ENCODE measurements at places on chromosomes 16 and 17.

DNA sequence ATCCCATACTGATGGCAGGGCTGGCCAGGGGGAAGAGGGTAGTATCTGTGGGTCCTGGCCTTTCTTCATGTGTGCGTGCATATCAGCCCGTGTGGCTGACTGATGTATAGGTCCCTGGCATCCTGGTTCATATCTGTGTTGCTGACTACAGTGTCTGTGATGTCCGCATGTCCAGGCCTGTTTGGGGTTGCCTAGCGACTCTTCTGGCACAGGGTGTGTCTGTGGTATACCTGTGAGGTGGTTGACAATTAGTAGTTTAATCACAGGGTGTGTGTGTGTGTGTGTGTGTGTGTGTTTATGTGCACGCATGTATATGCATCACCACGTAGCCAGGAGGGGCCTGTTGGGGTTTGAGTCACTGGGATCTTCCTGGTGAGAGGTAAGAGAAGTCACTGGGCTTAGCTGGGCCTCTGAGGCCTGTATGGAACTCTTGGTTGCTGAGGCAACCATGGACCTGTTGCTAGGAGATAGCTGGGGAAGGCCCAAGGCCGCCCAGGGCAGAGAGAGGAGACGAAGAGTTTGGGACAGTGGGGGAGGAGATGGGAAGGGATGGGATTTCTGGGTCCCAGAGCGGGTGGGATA lies 603 bp upstream of the TMEM95 start:
- DNase-seq: no peak

- DNase-seq: no peak
Measured at GRCh38 chr17:20026960-20027359, 17.8 kb downstream of the SPECC1 start.

DNA sequence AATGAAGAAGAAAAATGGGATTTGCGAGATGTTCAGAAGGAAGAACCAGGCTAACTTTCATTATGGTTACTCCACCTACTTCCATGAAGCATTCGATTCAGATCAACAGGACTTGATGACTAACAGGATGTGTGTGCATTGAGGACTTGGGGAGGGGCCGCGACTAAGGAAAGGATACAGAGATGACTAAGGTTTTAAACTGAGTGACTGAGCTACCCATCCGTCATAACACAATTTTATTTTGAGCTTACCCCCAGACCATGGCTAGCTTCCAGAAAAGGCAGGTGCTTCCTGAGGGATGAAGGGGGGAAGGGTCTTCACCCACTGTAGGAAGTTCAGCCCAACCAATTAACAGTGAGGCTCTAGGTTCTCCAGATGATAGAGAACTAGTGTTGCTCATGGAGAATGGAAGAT lies 2.5 kb upstream of the CDYL2 start:
- DNase-seq: peak; percentile 91

DNA sequence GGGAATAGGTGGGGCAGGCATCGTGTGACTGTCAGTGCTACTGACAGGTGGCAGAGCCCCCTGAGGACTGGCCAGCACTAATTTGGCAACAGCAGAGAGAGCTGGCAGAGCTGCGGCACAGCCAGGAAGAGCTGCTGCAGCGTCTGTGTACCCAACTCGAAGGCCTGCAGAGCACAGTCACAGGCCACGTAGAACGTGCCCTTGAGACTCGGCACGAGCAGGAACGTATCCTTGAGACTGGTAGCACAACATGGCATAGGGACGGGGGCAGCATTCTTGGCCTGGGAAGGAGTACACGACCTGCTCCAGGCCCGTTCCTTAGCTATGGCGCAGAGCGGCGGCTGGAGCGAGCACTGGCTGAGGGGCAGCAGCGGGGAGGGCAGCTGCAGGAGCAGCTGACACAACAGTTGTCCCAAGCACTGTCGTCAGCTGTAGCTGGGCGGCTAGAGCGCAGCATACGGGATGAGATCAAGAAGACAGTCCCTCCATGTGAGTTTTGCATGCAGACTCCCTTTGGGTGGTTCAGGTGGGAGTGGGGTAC lies 3.0 kb upstream of the NRN1L start:
- no peak for DNase-seq

DNA sequence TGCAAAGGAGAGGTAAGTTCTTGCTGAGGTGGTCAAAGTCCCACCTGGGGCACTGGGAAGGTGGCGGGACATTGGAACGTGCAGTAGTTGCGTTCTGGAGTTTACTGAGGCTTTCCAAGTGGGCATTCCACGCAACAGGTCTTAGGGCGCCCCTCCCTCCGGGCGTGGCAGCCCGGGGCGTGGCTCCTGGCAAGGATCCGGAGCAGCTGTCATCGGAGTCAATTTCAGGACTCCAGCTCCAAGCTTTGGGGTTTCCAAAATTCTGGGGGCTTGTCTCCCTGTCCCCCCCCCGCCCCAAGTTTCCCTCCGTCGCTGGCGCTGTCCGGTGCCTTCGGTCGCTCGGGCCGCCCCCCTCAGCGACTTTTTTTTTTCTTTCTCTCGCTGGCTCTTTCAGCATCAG lies 43.1 kb upstream of the AMZ2 start:
- no peak for DNase-seq

- DNase-seq: no peak
Measured at GRCh38 chr16:88922114-88922825, 54.7 kb downstream of the CBFA2T3 start.

GRCh38 chr17:35127751-35128514 lies 6.5 kb downstream of the FNDC8 start:
- no peak for DNase-seq

DNA sequence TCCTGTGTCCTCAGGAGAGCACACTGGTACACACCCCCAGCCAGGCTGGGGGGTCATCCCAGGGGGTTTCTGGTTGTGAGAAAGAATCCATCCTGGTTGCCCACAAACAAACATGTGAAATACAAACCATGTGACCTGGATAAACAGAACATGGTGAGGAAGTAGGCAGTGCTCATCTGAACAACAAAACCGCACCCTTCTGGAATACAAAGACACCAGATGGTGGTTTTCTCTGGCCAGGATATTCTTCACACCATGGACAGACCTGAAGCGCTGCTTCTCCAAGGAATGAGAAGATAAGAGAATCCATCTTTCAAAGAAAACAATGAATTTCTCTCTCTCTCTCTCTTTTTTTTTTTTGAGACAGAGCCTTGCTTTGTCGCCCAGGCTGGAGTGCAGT lies 302.3 kb downstream of the SLC39A11 start:
- no peak for DNase-seq

DNA sequence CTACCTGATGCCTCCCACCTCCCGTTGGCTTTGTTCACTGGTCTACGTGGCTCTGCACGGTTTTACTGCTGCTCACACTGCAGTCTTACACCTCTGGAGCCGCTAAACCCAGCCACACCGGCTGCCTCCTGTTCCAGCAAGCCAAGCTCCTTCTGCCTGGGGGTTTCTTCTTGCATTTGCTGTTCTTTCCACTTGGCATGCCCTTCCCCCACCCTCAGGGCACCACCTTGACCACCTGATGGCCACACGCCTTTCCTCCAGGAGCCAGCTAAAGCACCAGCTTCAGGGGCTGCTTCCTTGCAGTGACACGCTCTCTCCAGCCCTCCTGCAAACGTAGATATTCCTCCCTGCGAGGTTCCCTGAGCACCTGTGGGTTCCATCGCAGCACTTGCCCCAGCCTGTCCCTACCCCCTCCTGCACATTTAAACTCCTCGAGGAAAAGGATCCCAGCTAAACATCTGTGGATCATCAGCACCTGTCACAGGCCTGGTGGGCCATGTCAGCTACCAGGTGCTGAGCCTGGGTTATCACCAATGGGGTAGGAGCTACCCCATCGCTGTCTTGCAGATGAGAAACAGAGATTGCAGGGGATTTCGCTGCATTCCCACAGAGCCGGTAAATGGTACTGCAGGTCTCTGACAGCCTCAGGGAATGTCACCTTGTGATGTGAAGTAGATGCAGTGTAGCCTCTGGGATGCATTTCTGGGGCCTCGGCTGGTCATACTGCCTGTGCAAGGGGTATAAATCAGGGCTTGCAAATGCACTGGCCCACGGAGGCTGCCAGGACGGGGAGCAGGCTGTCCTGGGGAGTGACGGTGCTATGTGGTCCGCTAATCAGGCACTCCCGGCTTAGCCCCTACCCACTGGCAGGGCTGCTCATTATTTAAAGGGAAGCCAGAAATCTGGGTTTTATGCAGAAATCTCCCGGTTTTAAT lies 285.2 kb downstream of the CPPED1 start:
- DNase-seq: no peak

GRCh38 chr16:84532291-84532724 lies 27.8 kb upstream of the MEAK7 start:
- no peak for DNase-seq

GRCh38 chr17:49881054-49881402 lies 33.2 kb upstream of the TAC4 start:
- no peak for DNase-seq

DNA sequence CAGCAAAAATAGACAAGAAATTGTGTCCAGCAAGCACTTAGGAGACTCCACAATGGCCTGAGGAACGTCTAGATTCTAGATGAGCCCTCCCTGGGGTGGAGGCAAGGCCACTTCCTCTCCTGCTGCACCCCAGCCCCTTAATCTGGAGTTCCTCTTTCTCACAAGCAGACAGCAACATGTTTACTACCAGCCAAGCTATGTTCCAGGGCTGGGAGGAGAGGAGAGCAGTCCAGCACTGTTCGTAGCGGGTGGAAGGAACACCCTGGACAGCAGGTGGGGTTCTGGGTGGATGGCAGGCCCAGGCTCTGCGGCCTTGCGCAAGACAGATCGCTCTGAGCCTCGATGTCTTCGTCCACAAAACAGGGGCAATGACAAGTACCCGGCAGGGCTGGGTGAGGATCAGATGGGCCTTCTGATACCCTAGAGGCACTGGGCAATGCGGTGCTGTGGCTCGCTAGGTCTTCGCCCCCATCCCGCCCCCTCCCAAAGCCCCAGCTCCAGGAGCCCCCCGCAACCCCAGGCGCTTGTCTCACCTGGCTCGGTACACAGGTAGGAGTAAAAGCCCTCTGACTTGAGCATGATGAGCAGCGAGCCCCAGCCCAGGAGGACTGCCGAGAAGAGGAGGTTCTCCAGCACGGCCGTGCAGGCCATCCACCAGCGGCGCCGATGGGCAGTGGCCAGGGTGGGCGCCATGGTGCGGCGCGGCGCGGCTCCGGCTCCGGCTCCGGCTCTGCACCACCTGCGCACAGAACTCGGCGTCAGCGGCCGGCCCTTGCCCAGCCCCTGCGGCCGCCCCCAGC lies 1.3 kb downstream of the SLC43A2 start:
- peak; percentile 68 for DNase-seq

DNA sequence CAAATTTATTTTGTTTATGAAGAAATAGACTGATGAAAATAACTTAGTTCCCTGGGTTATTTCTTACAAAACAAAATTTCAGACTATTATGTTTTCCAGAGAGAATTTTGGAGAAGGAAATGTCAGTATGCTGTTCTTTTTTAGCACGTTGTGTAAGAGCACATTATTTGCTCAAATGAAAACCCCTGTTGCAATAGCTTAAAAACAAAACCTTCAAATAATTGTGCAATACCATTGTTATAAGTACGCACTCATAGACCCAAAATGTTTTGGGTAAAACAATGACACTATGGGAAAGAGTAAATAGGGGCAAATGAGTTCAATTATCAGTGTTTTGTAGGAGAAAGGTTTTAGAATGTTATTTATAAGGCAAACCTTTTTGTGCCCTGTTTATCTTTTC lies 18.2 kb downstream of the VMP1 start:
- DNase-seq: peak; percentile 8

GRCh38 chr16:50340578-50340977 lies 28.2 kb downstream of the BRD7 start:
- DNase-seq: no peak

DNA sequence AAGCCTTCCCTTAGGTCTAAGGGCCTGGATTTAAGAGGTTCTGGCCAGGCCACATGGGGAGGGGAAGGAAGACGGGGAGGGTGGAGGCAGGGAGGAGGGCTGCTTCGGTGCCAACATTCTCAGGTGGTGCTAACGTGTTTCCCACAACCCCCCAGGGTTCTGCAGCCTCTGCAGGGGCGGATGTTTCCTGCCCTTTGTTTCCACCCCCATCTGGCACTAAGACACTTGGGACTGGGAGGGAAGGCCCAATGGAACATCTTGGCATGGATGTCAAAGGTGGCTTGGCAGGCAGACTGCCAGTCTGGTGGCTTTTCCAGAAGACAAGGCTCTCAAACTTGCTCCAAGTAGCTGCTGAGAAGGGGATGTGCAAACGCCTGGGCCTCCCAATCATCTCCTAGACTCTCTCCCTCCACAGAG lies 12.7 kb downstream of the HIC1 start:
- no peak for DNase-seq

- no peak for DNase-seq
Measured at GRCh38 chr17:40491486-40491885, 9.9 kb downstream of the TNS4 start.

GRCh38 chr17:81034779-81035520 lies at the start of gene BAIAP2:
Gene BAIAP2, plus strand, starts transcription at chr17:81035151. Its CDS starts 104 bp downstream, at chr17:81035255.
- DNase-seq: peak; percentile 93

GRCh38 chr16:56093055-56093454 lies 98.2 kb upstream of the GNAO1 start:
- no peak for DNase-seq

GRCh38 chr17:8630227-8630801 lies at the start of gene MYH10:
Gene MYH10, minus strand, starts transcription at chr17:8630725. Its CDS starts 7,479 bp downstream, at chr17:8623246.
- DNase-seq: no peak

DNA sequence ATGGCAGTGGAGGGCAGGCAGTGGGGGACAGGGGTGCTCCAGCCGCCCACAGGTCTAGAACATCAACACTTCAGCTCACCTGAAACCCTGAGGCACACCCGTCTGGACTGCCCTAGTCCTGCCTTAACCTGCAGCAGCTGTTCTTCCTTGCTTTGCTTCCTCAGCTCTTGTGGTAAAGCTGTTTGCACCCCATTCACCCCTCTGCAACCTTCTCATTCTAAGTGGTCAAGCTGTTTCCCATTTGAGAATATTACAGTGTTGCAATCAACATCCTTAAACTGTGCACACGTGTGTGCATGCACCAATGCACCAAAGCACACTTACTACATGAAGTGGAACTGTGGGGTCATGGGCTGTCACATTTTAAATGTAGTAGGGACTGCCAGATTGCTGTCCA lies 32.4 kb downstream of the SCNN1B start:
- DNase-seq: no peak

DNA sequence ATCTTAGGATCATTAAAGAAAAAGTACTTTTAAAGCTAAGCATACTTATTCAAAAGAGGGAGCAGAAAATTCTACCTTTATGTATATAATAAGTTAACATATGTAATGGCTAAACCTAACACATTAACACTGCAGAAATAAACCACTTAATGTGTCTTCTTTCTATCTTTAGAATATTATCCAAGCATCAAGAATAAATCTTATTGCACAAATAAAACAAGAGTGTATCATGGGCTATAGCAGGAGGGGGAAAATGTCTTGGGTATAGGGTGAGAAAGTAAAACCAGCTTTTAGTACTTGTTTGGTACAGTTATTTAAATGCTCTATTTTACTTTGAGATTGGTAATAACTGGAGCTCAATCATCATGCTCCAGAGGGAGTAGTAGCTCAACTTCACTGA lies 10.9 kb downstream of the PRKCA start:
- no peak for DNase-seq

DNA sequence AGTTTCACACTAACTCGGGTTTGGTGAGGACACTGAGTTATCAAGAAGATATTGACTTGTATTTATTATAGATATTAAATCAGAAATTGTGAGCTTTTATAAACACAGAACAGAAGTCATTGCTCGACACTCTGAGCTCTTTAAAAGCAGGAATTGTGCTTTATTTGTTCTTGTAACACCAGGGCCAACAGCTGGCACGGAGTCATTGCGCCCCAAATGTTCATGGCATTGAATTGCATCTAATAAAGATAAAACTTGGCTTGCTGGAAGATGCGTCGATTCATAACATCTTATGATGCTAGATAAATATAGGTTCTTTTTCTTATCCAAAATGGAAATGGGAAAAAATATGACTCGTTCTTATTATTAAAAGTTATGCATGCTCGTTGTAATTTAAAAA lies 11.8 kb upstream of the MLYCD start:
- no peak for DNase-seq

GRCh38 chr17:82636626-82637598 lies 11.3 kb downstream of the WDR45B start:
- no peak for DNase-seq

All from hematopoietic multipotent progenitor cell (in vitro differentiated cells).